ENCODE measurements at places on chromosomes 11 and 22.

GRCh38 chr11:11871991-11872401 is 30.2 kb downstream of the USP47 start:
- DNase-seq, result no peak

GRCh38 chr11:3866206-3866605 is 10.7 kb downstream of the STIM1 start:
- DNase-seq, result no peak

DNA sequence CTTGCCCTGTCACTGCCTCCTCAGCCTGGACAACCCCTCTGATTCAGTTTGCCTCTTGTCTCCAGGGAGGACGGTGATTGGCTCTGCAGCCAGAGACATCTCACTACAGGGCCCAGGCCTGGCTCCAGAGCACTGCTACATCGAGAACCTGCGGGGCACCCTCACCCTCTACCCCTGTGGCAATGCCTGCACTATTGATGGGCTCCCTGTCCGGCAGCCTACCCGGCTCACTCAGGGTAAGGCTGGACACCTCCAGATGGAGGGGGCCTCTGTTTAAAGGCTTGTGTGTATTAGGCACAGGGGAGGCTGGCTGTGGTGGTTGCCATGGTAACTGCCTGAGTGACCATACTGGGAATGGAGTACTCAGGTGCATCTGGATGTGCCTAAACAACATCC is 8.6 kb downstream of the PHLDB1 start:
- no peak for DNase-seq

DNA sequence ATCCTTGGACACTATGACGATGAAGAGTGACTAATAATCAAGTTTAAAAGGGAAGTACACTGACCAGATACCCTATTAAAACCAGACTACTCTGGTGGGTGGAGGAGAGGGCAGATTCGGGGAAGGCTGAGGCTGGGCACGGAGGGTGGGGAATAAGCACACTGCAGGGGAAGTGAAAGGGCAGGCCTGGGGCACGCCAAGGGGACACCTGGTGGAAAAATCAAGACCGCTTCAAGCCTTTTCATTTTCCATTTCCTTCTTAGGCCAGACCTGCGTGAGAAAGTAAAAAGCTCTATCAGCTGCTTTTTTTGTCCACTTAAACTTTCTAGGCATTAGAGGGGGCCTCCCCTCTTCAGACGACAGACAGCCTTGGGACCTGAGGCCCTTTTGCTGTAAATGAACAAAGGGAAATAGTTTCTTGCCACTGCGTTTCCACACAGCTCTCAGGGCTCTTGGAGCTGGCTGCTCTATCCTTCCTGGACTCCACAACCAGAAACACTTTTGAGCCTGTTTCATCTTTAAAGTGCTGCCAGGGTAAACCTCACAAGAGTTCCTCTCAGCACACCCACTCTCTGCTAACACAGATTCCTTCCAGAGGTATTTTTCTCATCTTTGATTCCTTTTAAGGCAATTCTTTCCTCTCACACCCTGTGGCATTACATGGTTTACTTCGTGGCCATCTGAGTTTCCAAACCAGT is 25.0 kb upstream of the SERPIND1 start:
- no peak for DNase-seq

DNA sequence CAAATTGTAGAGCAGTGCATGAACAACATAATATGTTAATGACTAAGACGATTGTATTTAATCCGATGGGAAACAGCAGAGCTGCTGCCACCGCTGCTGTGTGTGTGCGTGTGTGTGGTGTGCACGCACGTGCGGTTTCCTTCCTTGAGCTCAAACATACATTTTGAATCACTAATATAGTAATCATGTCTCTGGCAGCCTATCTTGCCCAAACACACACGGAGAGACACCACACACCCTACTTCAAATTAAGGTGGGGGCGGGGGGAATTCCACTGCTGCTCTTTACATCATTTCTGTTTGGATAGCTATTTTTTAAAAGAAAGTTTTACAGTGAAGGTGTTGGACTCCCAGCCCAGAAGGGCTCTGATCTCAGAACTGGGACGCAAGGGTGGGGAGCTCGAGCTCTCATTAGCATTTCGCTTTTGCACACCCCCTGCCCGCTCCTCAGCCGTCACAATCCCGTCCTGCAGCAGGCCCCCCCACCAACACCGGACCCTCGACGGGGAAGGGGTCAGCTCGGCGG is 651 bp upstream of the FAM83F start:
- peak; percentile 77 for DNase-seq

DNA sequence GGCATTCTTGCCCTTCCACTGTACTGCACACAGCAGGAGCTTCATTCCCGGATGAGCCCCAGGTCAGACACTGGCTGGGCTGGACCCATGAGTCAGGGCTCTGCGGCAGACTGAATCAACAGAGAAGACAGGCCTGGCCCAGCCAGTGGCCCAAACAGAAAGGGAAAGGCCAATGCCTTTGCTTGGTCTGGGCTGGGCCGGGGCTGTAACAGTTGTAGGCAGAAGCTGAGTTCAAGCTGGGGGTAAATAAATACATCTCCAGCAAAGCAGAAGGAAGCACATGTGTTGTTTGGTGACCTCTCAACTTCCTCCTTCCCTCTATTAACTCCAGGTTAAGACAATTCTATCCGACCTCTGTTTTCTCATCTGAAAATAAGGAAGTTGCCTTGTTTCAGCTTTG is 1.8 kb upstream of the SMIM35 start:
- DNase-seq, result no peak

DNA sequence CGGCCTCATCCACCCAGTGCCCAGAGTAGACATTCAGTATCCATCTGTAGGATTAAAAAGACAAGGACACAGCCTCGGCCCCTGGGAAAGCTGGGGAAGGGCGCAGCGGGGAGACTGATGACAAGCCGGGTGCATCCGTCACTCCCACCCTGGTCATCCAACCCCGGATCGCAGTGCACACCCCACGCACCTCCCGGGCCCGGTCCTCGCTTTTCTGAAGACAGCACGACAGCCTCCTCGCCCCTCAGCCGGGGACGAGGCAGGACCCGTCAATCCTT is 1.1 kb downstream of the FCHSD2 start:
- peak; percentile 63 for DNase-seq

- DNase-seq, result no peak
Observed at GRCh38 chr22:28514321-28514821, 165.3 kb downstream of the TTC28 start.

GRCh38 chr11:98512938-98513337 is 507.8 kb upstream of the CNTN5 start:
- no peak for DNase-seq

- no peak for DNase-seq
Observed at GRCh38 chr11:74672332-74672955, 58.8 kb downstream of the CHRDL2 start.

GRCh38 chr11:16801288-16801980 is 63.0 kb downstream of the C11orf58 start:
- no peak for DNase-seq

- DNase-seq, result no peak
Observed at GRCh38 chr11:44837661-44838060, 110.9 kb downstream of the TSPAN18 start.

GRCh38 chr11:116278076-116278475 is 494.7 kb downstream of the BUD13 start:
- DNase-seq, result no peak

DNA sequence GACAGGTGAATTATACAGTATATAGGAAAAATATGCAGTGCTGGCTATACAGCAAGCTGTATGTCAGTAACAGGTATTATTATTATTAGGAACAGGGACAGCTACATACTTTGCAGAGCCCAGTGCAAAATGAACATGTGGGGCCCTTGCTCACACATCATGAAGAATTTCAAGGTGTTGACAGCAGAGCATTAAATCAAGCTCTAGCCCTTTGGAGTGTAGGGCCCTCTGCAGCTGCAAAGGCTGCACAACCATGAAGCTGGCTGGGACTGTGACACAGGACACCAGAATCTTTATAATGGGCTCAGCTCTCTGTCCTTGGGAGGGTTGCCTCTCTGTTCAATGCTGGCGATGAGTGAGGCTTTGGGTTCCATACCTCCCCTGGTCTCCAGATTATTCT is 44.9 kb upstream of the DAGLA start:
- no peak for DNase-seq

DNA sequence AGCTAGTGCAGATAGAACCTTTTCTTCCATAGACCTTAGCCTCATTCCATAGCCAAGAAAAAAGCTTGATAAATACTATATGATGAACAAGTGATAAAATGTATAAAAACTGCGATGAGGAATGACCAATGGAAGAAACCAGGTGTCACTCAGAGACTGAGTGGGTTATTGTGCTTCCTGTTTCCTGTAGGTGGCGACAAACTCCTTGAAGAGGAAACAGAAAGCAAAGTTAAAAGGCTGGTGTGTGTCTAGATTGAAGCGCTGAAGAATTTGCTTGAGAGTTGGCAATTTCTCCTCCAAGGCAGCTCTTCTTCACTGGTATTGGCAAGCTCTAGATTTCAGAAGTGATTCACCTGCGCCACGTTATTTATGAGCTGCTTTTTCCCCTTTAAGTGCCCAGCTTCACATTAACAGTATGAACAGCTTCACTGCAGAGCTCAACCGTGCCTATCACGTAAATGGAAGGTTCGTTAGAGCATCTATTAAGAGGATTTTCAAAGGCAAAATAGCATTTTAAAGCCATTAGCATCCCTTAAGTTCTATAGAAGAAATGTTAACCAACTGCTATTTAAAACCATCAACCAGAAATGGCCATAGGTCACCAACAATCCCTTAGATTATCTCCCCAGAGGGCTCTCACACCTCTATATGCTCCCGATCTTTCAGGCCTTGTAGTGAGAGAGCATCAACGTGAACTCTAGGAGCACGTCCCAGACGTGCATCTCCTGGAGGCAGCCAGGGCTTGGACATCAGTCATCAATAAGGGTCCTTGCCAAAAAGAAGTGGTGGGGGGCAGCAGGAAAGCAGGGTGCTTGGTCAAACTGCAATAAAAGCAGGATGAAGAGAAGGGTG is 179.4 kb downstream of the CADM1 start:
- DNase-seq, result peak; percentile 30

GRCh38 chr11:95507794-95508193 is 276.8 kb upstream of the SESN3 start:
- peak; percentile 9 for DNase-seq

DNA sequence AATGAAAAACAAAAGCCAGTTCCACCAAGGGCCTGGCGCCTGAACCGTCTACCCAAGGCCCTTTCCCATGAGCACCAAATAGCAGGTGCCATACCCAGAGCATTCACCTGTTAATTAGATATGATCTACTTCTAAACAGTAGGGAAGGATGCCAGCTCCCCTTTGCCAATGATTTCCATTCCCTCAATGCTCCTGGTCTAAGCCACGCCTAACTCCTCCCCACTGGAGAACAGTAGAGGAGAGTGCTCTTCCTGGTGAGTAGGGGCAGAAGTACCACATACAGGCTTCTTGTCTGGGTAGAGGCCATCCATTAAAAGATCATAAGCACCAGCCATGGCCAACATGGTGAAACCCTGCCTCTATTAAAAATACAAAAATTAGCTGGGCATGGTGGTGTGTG is 40.7 kb downstream of the PACSIN2 start:
- DNase-seq, result no peak

DNA sequence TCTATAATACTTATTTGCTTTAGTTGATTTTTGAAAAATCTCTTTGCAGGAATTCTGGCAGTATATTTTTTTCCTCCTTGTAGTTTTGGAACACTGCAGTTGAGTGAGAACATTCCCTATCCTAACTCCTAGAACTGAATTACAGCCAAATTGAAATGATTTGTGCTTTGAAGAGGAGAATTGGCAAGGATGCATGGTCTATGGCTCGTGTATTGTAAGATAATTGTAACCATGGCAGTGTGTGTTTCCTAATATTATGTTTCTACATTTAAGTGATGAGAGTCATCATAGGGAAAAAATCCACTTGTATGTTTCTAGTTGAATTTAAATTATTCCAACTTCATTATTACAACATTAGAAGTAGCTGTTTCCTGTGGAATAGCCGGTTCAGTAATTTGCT is 80.9 kb upstream of the MYO18B start:
- no peak for DNase-seq

DNA sequence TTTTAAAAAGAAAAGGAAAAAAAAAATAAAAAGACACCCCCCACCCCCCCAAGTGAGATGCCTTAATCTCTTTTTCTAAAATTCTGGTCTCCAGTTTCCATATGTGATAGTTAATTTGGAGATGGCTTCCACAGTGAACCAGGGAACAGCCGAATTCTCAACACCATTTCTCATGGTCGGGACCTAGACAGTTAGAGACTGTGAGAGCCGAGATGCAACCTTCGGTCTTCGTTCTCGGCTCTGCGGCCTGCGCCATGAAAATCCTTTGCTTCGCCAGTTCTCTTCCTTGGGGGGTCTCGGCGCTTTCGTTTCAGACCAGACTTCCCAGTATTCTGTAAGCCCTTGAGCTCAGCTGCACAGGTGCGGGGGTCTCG is 723 bp downstream of the CACNG2 start:
- DNase-seq, result no peak

GRCh38 chr11:69127081-69127850 is 28.5 kb upstream of the SMIM38 start:
- no peak for DNase-seq

GRCh38 chr11:100785148-100785983 is 98.3 kb downstream of the ARHGAP42 start:
- DNase-seq, result no peak

GRCh38 chr11:121650351-121651256 is 197.8 kb upstream of the SORL1-AS1 start:
- DNase-seq, result peak; percentile 46

DNA sequence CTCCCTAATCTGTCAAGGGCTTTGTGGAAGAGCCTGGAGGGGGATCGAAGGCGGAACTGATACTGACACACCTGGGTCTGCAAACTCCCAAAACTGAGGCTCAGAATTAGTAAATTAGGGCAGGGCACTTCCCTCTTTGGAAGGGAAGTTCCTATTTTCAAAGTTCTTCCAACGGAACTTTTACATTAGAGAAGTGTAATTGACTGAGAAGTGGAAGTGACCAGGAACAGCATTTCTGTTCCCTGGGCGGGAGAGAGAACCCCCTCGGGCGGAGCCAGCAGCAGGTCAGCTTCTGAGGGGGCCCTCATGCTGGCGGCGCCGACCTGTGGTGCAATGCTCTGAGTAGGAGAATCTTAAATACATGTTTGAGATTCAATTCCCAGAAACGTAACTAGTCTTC is 1.1 kb upstream of the CBL start:
- DNase-seq, result no peak

DNA sequence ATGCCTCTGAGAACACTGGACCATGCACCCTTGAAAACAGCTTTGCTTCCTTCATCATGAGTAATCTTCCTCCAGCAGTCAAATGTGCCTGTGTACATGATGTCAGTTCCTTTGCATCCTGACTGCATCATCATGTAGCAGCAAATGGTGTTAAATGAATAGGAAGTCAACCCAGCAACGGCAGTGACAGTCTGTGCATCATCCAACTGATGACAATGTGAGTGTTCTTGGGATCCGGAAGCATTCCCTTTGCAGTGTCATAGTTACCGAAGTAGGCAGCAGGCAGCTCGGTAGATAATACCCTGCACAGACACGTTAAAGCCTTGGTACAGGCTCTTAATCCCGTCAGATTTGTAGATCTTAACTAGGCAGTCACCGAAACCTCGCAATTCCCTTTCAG is 2.5 kb downstream of the WBP2NL start:
- DNase-seq, result no peak

DNA sequence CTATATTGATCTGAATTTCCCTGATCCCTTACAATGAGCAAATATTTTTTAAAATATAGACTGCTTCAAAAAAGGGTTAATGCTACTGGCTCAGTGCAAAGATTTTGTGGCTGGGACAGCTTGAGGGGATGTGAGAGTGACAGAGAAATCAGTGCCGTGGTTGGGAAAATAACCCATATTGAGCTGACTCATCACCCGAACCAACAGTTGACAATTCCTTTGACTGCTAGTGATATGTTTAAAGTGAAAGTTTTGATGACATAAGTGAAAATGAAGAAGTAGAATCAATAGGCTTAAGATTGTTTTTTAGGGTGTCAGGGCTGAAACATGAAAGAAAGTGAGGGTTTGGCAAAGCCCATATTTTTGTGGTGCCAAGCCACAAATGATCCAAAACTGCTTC is 257.1 kb upstream of the TENM4 start:
- DNase-seq, result no peak
